ENCODE measurements at places on chromosomes 4 and X.
A peak's percentile ranks its signal among the peaks of the same experiment; 100 is the strongest.

GRCh38 chrX:38052096-38052495 is 45.7 kb downstream of the SYTL5 start:
- no peak for DNase-seq

DNA sequence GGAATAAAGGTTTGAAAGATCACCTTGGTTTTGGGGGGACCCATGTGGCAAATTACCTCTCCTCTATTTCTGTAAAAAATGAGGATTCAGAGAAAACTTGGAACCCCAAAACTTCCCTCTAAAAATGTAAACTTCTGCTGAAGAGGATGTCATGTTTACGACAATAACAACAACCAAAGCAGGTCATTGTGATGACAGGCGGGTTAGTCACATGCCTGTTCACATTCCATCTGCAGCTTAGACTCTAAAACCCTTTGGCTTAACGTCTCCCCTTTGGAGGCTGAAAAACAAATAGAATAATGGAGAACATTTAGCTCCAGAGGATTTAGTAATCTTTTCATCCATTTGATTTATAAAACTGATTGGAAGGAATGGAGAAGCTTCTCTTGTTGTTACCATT is 75.0 kb upstream of the FAM9C start:
- no peak for DNase-seq

GRCh38 chr4:62292911-62293310 is 1092.8 kb downstream of the ADGRL3 start:
- no peak for DNase-seq

DNA sequence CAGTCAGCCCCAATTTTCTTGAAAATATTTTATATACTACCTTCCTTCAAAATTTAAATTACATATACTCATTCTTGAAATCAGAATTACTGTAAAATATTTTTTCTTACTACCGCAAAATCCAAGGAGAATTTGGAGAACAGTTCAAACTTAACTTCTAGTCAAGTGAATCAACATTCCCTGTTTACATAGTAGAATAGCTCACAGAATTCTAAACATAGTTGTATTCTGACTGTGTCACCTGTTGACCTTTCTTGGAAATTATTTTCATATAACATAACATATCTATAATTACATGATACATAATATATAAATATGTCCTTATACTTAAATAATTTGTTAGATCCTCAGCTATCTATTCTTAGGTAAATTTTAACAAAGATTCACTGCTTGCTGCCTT is 31.0 kb upstream of the FGF5 start:
- DNase-seq: no peak

- DNase-seq: no peak
Measured at GRCh38 chr4:80215449-80216052, 18.2 kb downstream of the PRDM8 start.

- no peak for DNase-seq
Measured at GRCh38 chr4:47615385-47615784, 130.3 kb downstream of the ATP10D start.

DNA sequence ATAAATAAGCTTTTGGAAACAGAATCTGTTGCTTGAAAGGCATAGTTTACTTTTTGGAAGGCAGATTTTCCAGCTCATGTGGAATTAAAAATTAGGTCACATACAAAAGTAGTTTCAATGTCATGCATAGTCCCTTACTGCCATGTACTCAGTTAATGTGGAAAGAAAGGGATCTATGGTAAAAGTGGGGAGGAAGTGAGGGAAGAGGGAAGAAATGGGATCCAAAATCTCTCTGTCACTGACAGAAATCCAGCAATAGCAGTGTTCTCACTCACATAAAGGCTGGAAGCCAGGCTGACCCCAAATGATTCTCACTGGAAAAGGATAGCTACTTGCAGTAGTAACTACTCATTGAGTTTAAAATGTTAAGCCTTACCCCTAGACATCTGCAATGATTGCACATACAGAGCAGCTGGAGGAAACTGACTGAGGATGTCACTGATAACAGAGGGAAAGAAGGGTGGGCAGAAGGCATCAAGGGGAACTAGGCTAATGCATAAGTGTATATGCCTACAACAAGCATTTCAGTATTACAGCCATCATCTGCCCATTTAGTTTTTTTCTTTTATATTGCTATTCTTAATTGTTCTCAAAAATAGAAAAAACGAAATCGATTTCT is 445.6 kb downstream of the FAT4 start:
- no peak for DNase-seq

- no peak for DNase-seq
Measured at GRCh38 chr4:25759101-25759500, 103.5 kb downstream of the SLC34A2 start.

GRCh38 chr4:143196323-143196722 is 11.6 kb downstream of the USP38 start:
- no peak for DNase-seq

DNA sequence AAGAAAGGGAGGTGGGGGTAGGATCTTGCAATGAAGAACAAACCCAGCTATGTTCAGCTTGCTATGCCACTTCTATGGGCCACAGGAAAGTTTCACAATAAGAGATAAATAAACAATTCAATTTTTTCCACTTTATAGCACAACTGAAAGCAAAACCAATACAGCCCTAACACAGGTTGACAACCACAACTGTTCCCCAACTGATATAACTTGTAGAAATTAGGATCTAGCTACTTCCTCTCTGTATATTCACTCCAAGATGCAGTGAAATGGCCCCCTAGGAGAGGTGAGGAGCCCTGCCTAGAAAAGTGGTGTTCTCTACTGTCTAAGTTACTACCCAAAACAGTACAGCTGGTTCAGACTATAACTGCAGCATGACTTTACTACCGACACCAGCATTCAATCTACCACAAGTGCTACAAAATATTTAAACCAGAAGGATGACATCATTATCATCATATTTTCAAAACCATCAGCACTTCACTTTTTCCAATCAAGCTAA is 77.0 kb downstream of the FBXW7 start:
- DNase-seq: no peak

GRCh38 chrX:154469880-154470279 is 9.2 kb downstream of the LAGE3 start:
- no peak for DNase-seq

GRCh38 chr4:112170451-112170993 is 25.3 kb downstream of the FAM241A start:
- no peak for DNase-seq

- no peak for DNase-seq
Measured at GRCh38 chrX:115949900-115950822, 220.4 kb upstream of the AGTR2 start.

DNA sequence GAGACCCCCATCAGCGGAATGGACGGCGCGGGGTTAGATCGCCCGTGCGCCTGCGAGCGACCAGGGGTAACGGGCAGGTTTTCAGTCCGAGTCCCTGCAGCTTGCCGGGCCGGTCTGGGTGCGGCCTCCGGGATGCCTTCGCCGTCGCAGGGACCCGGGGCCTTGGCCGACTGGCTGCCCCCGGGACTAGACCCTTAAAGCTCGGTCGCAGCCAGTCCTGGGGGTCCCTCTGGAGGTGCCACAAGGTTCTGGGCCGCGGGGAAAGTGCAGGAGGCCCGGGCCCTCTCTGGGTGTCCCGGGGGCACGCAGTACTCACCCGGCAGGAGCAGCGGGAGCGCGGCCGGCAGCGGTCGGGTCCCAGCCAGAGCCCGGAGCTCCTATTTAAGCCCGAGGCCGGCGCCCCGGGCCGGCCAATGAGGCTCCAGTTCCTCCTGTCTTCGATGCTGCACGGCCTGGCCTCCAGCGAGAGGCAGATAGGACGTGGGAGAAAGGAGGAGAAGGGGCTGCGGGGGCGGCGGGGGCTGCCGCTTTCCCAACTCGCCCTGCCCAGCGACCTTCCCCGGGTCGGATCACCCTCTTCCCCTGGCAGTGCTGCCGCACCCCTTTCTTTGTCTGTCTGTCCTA is at the start of gene SPON2:
TSS of gene SPON2 (minus strand) at position 356 of the 624 bp plus-strand sequence.
- DNase-seq: no peak

DNA sequence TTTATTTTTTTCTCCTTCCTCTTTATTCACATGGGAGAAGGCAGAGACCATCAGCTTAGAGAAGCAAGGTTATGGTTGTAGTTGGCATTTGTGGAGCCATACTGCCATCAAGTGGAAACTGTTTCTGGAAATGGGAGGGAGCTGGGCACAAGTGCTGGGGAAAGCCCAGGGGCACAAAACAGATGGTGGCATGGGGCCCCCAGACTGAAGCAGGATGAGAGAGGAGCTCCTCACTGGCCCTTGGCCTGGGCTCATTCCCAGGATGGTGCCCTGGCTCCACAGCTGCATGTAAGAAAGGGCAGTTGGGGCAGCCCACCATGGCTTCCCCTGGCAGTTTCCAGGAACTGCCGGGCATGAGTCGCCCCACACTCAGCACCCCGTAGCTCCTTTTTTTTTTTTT is 59.2 kb downstream of the NBDY start:
- DNase-seq: no peak

GRCh38 chrX:136260776-136261175 is 9.6 kb upstream of the MAP7D3 start:
- DNase-seq: no peak

DNA sequence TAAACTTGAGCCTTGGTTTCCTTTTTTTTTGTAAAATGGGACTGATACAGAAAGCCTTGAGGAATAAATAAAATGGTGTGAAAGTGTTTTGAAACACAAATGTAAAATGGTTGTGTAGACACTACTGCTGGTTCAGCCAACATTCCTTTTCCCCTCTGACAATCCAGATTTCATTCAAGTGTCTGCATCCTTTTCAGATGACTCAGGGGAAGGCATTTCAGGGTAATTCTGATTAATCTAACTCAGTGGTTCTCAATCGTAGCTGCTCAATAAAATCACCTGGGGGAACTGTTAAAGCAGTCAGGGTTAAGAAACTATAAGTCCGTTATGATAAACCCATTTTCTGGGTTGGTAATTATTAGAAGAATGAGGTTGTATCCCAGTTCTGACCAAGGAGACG is 4.6 kb downstream of the ARHGAP10 start:
- DNase-seq: no peak

GRCh38 chr4:10582059-10582686 is 102.4 kb downstream of the CLNK start:
- DNase-seq: no peak

- no peak for DNase-seq
Measured at GRCh38 chrX:4655743-4656142, 942.3 kb upstream of the PRKX start.

GRCh38 chr4:113446019-113446418 is 315.5 kb downstream of the CAMK2D start:
- DNase-seq: peak; percentile 8

DNA sequence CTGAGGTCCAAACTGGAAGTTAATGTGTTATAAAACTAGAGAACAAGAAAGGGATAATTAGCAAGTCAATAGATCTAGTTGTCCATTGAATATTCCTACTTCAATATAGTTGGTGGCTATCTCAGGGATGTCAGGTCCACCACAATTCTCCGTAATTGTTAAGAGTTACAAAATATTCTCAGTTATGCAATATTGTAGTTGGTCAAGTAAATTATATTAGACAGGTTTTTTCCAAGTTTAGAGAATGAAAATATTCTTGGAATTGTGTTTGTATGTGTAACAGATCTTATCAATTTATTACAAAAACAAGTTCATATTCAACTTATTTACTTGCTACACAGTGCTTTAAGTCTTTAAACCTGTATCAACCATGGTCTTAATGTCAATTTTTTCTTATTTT is 547.4 kb downstream of the SPRY1 start:
- DNase-seq: no peak

- DNase-seq: no peak
Measured at GRCh38 chrX:50718776-50719175, 95.2 kb downstream of the SHROOM4 start.
